ENCODE measurements at places on chromosomes 3 and 15.

- no peak for DNase-seq
Measured at GRCh38 chr15:57060799-57061198, 142.4 kb downstream of the TCF12 start.

DNA sequence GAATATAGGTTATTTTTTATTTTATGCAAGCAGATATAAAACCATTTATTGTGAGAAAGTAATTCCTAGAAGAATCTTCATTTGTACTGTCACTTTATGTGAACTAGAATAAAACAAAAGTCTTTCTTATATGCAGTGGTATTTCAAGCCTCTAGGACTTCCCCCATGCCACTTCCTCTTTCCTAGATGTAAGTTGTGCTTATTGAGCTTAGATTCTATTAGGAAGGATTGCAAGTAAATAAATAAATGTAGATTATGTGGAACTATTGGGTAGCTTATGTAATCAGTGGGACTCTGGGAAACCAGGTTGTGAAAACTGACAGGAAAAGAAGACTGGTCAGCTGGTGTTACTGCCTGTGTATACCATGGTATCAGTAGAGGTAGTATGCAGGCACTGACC, 169.7 kb downstream of the RSRC1 start:
- peak; percentile 7 for DNase-seq

DNA sequence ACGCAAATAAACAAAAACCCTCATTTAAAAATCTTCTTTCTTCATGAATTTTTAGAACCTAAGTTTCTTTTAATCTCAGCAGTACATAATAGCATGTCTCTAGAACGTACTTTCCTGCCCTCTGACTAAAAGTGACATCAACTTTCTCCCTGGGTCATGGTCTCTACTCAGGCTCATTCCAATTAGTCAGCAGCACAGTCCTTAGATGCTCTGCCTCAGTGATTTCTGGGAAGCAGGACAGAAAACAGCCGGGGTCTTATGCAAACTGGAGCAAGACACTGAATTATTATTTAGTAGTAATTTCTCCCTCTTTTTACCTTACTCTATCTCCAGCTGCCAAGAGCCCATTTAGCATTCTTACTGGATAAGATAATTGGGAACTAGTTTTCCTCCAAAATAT, 365.2 kb downstream of the TUSC7 start:
- no peak for DNase-seq

DNA sequence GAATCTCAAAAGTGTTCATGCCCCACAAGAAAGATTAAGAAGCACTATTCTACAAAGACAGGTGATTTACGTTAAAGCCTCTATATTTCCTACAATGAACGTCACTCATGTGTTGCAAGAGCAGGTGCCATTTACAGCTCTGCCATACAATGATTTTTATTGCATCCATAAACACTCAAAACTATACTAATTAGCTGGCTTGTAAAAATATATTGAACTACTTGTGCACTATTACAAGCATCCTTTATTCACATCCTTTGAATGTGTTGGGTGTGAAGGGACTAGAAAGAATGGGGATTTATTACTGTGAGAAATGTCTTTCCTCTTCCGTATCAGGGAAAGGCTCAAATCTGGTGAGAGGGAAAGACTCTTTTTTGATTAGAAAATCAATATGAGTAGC, 50.7 kb upstream of the C3orf49 start:
- DNase-seq = no peak

- DNase-seq = peak; percentile 22
Measured at GRCh38 chr3:126103121-126104027, 19.4 kb upstream of the SLC41A3 start.

GRCh38 chr15:23758891-23759290, 71.8 kb upstream of the NDN start:
- DNase-seq = no peak

DNA sequence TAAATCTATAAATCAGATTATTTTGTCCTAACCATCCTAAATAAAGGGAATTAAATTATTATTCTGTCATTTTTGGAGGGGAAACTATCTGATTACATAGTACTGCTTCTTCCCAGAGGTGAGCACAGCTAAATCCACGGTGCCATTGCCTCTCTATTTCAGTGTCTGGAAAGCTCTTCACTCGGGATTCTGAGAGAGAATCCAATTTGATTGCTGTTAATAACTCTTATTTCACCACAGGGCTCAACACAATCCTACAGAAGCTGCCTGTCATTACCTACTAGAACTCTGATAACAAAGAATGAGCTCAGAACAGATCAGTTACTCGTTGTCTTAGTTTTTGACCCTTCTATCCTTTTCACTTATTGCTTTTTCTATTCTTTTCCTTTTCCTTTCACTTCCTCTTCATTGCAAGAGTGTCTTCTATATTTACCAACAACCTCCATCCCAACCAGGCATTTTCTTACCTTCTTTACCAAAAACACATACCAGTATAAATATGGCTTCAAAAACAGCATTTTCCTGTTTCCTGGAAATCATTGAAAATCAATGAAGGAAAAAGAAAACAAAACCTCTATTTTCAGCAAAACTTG, 30.4 kb downstream of the OXNAD1 start:
- no peak for DNase-seq

GRCh38 chr3:106332884-106333283, 464.1 kb upstream of the CBLB start:
- DNase-seq = no peak

DNA sequence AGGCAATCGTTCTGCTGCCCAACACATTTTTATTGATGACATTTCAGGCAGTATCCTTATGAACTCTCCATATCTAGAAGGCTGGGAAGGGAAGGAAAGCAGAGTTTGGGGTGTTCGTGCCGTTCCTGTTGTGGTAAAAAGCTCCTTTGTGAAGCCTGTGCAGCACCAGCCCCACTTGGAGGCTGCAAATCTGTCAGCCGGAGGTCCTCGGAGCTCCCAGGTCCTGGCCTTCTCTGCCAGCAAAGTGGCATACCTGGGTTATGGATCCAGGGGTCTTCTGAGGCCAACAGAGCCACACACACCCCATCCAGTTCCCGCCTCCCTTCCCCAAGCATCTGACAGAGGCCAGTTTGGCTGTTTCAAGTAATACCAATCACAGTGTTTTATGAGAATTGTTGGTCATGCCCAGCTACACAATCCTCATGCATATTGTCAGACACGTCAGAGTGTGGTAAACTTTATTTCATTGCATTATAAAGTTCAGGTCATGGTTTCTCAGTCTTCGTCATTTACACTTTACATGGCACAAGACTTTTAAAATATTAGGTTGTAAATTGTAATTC, 15.9 kb upstream of the USP3 start:
- no peak for DNase-seq

- peak; percentile 60 for DNase-seq
Measured at GRCh38 chr3:151468284-151468917, 7.5 kb upstream of the IGSF10 start.

DNA sequence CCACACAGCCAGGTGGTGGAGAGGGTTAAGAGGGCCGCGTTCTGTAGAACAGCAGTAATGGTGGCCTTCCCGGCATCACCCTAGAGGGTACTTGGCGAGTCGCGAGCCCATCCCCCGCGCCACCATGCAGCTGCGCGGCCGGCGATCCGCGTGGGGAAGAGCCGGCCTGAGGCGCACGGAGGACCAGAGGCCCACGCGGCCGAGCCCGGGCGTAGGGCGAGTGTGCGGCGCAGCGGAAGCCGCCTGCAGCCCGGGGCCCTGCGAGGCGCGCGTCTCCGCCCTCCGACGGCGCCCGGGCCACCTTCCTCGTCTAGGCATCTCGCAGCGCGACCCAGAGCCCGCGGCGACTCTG, 423 bp downstream of the TKT start:
- peak; percentile 76 for DNase-seq

- DNase-seq = no peak
Measured at GRCh38 chr3:112811131-112811884, 35.4 kb downstream of the CD200R1L start.

GRCh38 chr3:23103764-23104163, 99.4 kb upstream of the UBE2E2 start:
- no peak for DNase-seq

DNA sequence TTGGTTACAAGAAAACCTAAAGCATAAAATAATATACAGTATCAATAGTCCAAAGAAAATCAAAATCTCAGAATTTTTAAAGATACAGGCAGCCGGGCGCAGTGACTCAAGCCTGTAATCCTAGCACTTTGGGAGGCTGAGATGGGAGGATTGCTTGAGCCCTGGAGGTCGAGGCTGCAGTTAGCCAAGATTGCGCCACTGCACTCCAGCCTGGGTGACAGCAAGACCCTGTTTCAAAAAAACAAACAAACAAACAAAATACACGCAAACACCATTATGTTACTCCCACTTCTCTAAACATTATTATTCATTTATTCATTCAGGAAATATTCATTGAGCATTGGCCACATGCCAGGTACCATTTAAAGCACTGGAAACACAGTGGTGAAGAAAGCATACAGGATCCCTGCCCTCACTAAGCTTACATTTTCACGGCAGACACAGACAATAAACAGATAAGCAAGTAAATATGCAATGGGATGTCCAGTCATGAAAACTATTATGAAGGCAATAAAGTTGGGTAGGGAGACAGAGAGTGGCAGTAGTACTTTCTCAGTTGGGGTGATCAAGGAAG, 6.7 kb downstream of the BCL2A1 start:
- no peak for DNase-seq

DNA sequence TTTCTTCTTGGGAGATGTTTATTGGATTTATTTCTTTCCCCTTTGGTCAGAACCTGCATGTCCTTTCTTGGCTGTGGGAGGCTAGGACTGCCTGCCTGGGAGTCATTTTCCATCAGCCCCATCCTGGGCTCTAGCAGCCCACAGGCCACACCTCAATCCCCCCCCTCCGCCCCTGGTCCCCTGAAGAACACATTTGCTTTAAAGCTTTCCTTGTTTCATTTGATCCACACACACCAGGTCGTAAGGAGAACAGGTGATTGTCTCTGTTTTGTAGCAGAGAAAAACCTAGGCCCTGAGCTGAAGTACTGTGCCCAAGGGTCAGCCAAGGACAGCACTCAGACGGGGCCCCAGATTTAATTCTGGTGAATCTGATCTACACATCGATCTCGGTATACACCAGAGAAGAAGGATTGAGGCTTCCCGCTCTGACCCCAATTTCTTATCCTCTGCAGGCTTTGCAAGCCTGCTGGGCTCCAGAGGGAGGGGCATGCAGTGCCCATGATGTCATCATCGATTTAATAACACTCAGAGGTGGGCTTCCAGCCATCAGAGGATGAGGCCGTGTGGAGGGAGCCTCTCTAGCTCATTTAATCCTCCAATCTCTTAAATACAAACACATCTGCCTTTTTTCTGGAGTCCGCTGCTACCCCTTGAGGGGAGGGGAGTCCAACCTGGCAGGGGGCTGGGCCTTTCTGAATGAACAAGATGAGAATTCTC, 1.7 kb upstream of the CLN6 start:
- no peak for DNase-seq

- DNase-seq = no peak
Measured at GRCh38 chr15:66231394-66232266, 21.9 kb downstream of the MEGF11 start.
